OCI-M1 (cell line): ENCODE measurements at places on chromosomes 7 and 10.

DNA sequence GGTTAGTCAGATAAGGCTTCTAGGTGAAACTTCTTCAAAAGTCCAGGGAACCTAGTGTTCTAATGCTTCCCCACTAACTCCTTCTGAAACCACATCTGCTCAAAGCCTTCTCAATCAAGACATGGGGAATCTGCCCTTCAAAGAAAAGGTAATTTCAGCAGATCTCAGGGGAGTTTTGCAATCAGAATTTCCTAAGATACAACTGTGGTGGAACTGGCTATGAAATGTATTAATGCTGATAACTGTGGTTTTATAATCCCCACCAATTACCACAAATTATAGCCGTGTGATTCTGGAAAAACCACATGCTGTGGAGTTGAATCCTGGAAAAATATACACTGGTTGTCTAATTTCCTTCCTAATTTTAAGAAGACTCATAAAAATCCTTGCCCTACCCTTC lies 233.8 kb downstream of the SORCS1 start:
- DNase-seq: no peak

GRCh38 chr7:96800122-96800521 lies 90.5 kb upstream of the SEM1 start:
- DNase-seq: no peak

DNA sequence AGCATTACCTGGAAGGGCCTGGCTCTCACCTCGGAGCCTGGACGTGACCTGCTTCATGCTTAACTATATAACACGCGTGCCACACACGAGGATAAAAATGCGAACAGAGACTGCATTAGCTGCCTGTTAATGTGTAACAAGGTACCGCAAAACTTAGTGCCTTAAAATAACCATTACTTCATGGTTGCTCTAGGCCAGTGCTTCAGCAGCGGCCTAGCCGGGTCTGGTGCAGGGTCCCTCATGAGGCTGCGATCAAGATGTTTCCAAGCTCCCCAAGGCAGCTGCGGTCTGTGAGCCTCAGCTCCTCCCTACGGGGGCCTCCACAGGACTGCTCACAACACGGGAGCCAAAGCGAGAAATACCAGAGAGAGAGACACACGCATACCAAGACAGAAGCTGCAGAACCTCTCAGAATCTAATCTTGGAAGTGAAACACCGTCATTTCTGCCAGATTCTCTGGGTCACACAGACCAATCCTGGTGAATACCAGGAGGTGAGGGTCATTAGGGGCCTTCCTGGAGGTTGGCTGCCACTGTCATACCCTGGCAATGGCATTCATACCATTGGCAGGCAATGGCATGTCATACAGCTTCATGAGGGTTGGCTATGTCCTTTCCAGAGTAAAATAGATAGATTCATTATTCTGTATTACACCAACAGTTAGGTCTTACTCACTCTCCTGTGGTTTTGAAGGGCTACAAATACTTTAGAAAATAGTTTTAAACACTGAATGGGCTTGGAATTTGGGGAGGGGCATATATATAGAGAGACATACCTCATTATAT lies 94.5 kb downstream of the HIPK2 start:
- no peak for DNase-seq

DNA sequence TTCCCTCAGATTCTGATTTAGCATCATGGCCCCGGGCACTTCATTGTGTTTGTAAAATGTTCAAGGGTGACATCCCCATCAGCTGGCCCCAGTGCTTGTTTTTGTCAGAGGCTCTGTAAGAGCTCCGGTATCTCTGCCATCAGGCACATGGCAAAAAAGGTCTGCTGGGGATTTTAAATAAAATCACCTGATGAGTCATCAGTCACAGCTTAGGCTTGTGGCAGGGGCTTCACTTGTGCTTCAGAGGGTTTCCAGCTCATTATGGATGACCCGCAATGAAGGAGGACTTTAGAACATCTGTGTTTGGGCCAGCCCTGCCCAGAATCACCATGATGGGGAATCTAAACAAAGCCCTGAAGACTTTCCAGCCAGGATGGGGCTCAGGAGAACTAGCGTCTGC lies 259.9 kb downstream of the ZEB1 start:
- no peak for DNase-seq

DNA sequence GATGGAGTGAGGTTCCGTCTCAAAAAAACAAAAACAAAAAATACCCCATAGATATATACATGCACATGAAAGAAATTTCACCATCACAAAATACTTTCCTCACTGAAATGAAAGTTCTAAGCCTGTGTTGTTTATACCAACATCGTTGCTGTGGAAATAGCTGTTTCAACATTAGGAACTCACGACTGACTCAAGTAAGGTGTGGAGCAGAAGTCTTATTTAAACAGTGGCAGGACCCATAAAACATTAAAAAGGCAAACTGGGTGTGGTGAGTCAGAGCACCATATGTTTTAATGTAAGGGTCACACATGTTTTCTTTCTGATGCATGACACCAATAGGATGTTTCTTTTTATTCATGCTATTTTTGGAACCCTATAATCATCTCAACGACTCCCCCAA lies 48.3 kb downstream of the BAIAP2L1 start:
- DNase-seq: no peak

- no peak for DNase-seq
These were observed 436.8 kb upstream of the GALNT17 start for GRCh38 chr7:70694971-70695794.

GRCh38 chr10:119275085-119275484 lies 67.7 kb downstream of the GRK5 start:
- no peak for DNase-seq

GRCh38 chr10:29652192-29652591 lies 17.4 kb upstream of the SVIL start:
- DNase-seq: no peak
